ENCODE measurements at places on chromosomes 13 and 19.

DNA sequence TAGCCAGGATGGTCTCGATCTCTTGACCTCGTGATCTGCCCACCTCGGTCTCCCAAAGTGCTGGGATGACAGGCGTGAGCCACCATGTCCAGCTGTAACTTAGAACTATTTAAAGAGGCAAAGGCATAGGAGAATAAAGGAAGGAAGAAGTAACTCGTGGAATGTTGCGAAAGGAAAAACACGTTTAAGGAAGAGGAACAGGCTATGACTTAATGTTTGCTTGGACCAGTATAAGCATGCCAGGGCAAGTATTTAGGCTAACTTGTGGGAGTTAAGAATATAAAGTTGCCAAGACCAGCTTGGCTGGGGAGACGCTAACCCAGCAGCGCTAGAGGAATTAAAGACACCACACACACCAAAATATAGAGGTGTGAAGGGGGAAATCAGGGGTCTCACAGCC lies 33.5 kb downstream of the ZNF844 start:
- DNase-seq = no peak

- DNase-seq = no peak
Measured at GRCh38 chr19:15732388-15732787, 4.6 kb downstream of the OR10H2 start.

DNA sequence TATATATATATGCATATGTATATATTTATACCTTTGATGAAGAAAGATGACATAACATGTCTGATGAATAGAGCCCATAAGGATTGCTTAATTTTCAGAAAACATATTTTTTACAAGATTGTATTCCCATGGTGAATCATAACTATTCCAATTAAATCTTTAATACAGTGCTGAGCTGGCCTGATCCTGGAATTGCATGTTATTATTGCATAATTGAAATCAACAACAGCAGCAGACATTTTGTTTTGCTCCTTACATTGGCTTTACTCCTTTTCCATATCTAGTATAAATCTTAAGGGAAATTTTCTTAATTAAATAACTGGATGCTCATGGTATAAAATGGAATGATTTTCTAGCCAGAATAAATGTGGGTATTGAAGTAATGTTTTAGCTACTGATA lies 22.0 kb downstream of the POSTN start:
- no peak for DNase-seq

DNA sequence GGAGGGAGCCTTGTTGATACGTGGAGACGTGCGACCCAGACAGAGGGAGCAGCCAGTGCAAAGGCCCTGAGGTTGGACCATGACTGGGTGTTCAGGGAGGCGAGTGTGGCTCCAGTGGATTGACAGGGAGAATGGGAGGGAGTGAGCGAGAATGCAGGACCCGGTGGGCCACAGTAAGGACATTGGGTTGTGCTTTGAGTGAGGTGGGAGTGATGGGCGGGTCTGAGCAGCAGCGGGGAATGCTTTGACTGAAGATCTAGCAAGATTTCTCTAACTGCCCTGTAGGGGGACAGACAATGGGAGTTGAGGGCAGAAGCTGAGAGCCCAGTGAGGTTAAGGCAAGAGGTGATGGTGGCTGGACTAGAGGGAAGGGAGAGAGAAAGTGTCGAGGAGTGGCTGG lies 7.7 kb upstream of the NANOS2 start:
- DNase-seq = no peak

- no peak for DNase-seq
Measured at GRCh38 chr13:48567515-48568369, 34.9 kb upstream of the RCBTB2 start.

DNA sequence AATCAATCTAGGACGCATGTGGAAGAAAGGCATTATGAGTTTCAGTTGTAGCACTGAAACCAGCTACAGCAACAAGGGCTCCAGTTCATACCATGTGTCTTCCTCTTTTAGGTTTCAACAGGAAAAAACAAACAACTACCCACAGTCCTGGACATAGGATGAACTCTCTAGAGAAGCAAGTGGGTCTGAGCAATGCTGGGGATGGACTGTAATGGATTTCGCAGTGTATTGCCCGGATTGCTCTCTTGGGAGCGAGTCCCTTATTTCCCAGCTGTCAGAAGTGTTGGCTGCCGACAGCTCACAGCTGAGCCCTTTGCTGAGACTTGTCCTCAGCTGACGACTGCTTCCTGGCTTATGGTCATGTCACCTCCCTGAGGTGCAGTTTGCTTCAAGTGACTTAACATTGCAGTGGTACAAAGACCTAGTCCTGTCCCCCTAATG lies 12.1 kb upstream of the MYCBP2 start:
- no peak for DNase-seq

DNA sequence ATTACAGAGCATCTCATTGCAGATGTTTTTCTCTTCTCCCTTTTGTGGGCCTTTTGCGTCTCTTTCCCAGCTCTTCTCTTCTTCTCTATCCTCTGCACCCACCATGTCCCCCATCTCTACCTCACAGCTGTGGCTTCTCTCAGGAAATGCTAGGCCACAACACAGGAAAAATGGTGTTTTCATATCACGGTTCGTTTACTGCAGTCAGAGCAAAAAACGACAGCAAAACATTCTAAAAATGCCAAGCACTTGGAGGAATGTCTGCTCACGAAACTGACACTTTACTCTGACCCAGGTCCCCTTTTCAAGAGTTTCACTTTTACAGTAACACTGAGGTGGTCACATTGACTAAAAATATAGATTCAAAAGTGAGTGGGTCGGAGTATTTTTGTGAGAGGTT lies 152.2 kb downstream of the DCT start:
- no peak for DNase-seq

DNA sequence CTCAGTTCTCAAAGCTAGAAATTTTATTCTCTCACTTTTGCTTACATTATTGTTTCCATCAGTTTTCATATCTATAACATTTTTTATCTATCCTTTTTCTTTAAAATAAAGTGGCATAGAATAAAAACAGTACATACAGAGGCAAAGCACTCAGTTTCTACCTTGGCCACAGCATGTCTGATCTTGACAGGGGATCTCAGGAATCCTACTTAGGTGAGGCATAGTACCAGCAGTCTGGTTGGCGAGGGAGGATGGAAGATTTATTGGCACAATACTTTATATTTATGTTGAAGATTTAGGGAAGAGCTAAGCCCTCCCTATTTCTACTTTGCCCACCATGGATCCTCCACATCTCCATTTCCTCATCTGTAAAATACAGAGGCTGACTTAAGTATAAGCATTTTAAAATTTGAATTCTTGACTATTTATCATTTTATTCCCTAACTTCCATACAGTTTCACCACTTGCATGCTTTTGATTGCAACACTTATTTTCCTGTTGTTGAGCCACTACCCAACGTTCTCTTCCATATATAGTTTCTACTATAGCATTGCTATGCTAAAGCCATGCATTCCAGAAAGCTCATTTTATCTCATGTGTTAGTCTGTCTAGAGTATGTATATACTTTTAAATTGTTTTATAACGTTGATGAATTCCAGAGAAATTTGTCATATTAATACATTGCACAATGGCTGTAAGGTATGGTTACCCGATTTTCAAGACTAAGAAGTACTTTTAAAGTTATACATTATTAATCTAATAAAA lies 506.7 kb downstream of the KCTD12 start:
- DNase-seq = no peak

Measured in GM04504 (cell line).